ENCODE measurements at places on chromosomes 16 and 17.

DNA sequence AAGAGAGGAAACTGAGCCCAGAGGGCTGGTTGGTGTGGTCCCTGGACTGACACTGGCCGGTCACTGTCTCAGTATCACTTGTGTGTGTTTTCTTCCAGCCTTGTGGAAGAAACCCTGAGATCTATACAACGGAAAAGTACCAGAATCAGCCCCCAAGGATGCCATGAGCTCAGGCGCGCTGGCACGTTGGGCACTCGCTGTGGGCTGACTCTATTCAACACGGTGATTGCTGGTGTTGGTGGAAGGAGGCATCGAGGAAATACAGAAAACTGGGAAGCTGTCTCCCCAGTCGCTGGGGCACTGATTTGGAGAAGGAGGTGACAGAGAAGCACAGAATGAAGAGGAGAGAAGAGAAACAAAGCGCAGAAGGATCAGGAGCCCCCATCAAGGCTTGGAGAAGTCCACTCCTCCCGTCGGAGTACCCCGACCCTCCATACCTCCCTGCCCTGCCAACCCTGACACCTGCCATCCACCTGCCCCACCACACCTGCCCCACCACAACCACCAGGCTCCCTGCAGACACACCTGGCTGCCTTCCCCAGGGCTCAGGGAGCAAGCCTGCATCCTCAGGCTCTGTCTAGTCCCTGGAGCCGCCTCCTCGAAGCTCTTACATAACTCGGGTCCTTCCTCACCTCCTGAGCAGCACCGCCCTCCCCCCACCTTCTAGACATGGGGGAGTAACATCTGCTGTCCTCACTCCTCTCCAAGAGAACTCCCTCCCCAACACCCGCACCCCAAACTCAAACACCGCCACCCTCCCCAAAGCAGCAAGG lies 66.5 kb downstream of the RBFOX3 start:
- DNase-seq: no peak

GRCh38 chr17:49646391-49647255 lies 31.3 kb downstream of the SPOP start:
- DNase-seq: peak; percentile 92

DNA sequence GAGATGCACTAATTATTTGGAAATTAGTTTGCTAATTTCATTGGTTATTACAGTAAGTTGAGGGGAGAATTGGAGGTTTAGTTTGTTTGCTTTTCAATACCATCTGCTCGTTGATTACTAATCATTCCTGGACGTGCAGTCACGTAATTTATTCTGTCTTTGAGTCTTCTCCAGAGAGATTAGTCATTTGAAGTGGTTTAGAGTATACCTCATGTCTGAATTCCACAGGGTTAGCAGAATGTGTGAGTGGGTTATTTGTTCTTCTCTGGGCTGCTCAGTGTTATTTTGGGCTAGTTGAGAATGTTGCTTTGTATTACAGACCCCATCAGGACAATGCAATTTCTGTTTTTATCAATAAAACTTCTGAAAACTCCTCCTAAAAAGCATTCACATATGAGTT lies 265.0 kb downstream of the RBFOX1 start:
- DNase-seq: no peak

DNA sequence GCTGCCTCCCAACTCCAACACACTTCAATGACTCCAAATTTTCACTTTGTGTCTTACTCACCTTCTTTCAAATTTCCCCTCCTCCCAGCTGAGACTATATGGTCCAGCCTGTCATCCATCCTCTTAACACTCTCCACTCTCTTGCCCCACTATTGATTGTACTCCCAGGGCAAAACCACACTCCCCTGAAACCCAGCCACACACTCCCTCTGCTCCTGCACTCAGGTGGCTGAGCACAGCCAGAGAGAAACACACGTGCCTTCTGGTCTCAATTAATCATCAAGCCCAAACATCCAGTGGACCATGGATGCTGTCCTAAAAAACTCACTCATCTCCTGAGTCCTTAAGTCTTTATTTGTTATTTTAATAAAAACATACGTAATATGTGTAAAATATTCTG lies 1026.4 kb downstream of the KCNJ18 start:
- no peak for DNase-seq

DNA sequence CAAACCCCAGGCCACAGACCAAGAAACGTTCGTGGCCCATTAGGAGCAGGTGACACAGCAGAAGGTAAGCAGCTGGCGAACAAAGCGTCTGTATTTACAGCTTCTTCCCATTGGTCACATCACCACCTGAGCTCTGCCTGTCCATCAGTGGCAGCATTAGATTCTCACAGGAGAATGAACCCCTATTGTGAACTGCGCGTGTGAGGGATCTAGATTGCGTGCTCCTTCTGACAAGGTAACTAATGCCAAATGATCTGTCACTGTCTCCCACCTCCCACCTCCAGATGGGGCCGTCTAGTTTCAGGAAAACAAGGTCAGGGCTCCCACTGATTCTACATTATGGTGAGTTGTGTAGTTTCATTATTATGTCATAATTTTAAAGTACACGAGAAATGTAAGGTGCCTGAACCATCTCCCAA lies 186.3 kb downstream of the CPPED1 start:
- no peak for DNase-seq

DNA sequence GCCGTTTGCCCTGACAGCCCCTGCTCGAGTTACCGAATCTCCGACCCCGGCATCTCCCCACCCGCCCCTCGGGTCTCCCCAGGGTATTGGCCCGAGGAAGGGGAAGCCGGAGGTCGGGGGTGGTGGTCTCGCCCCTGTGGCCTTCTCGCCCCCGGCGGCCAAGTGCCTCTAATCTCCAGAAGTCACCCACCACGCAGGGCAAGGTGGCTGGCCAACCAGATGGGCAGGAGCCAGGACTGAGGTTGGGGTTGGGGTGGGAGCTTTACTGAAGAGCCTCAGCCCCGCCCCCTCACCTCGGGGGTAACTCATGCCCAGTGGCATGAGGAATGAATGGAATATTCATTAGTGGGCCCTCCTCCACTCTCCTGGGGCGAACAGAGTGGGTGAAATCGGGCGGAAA lies 637 bp downstream of the DHRS11 start:
- no peak for DNase-seq

GRCh38 chr17:10019941-10020451 lies 114.9 kb upstream of the RCVRN start:
- DNase-seq: no peak

- DNase-seq: no peak
Observed at GRCh38 chr17:17022011-17022410, 20.2 kb upstream of the MPRIP start.

DNA sequence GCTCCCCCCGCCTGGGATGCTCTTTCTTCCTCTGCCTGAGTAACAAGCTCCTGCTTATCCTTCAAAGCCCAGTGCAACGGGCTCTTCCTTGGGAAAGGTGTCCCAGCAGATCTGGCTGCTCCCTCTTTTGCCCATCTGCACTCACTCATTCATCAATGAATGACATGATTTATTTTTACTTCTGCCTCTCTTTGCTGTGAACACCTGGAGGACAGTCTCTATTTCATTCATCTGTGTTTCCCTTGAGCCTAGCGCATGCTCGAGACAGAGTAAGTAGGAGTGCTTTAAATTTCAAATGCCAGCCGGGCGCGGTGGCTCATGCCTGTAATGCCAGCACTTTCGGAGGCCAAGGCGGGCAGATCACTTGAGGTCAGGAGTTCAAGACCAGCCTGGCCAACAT lies 22.0 kb upstream of the GINS2 start:
- no peak for DNase-seq

DNA sequence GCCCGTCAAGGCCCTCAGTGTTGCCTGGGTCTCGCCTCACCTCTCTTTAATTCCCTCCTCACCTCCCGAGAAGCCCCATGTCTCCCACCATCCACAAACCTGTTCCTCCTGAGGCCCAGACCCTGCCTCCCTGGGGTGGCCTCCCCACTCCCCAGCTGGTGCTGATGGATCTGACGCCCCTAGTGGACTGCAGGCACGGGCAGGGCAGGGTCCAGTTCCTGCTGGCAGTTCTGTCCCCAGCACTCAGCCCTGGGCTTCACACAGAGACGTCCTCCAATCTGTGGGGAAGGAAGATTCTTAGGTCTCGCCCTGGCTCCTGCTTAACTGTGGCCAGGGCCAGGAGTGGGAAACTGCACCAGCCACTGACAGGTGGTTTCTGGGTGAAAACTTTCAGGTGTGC lies 108.8 kb downstream of the AMFR start:
- DNase-seq: no peak

GRCh38 chr17:70134042-70134441 lies 35.3 kb upstream of the KCNJ2 start:
- no peak for DNase-seq

DNA sequence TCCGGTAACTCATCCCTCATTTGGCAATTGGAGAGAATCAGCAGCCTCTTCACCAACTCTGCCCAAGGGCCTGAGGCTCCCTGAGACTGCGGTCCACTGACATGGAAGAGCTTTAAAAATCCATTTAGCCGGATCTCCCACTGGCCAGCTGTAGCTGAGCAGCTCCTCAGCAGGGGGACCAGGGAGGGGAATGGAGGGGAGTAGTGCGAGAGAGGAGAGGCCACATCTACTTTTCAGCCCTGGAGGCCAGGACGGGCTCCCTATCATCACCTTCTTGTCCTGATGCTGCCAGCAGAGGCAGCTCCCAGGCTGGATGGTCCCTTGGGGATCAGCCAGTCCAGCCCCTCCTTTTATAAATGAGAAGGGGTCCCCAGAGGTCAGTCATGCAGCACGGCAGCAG lies 25.0 kb upstream of the SPPL2C start:
- DNase-seq: no peak

GRCh38 chr16:82322177-82322576 lies 152.2 kb upstream of the MPHOSPH6 start:
- no peak for DNase-seq

DNA sequence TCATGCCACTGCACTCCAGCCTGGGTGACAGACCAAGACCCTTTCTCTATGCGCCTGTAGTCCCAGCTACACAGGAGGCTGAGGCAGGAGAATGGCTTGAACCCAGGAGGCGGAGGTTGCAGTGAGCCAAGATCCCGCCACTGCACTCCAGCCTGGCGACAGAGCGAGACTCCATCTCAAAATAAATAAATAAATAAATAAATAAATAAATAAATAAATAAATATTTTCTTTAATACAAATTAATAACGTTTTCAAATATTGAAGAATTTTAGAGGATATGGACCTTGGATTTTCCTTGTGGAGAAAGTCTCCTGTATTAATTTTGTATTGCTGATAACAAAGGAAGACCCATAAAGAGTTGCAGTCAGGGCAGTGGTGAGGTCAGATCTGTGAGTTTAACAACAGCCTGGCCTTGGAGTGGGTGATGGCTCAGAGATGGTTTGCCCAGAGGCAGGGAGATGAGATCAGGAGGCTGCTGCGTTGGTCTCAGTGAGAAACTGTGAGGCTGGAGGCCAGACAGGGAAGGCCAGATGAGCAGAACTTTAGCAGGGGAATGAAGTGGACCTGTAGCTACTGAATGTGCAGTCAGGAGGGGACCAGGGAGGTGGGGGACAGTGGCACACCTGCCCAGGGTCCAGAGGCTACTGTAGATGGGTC lies 4.4 kb upstream of the ASGR1 start:
- no peak for DNase-seq

GRCh38 chr17:43907998-43908721 lies 824 bp upstream of the MPP2 start:
- DNase-seq: no peak

DNA sequence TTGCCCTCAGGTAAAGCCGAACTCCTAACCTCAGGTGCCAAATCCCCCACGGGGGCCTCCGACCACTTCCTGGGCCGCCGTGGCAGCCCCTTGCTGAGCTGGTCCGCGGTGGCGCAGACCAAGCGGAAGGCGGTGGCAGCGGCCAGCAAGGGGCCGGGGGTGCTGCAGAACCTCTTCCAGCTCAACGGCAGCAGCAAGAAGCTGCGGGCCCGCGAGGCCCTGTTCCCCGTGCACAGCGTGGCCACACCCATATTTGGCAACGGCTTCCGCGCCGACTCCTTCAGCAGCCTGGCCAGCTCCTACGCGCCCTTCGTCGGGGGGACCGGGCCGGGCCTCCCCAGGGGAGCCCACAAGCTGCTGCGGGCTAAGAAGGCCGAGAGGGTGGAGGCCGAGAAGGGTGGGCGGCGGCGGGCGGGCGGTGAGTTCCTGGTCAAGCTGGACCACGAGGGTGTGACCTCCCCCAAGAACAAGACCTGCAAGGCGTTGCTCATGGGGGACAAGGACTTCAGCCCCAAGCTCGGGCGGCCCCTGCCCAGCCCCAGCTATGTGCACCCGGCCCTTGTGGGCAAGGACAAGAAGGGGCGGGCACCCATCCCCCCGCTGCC lies 51.6 kb downstream of the ACTG1 start:
- DNase-seq: no peak

- DNase-seq: no peak
Observed at GRCh38 chr17:48530208-48530886, 464 bp downstream of the HOXB1 start.

DNA sequence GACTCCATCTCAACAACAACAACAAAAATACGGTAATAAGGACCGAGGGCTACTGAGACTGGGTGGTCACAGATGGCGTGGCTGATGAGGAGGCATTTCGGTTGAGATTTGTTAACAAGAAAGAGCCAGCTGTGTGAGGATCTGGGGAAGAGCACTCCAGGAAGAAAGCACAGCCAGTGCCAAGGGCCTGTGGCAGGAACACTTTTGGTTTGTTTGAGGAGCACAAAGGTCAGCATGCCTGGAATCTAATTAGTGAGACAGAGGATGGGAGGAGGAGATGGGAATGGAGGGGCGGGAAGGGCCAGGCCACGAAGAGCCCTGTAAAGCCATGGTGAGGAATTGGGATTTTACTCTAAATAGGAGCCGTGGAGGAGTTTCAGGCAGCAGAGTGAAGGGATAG lies 24.9 kb downstream of the HASPIN start:
- DNase-seq: no peak

DNA sequence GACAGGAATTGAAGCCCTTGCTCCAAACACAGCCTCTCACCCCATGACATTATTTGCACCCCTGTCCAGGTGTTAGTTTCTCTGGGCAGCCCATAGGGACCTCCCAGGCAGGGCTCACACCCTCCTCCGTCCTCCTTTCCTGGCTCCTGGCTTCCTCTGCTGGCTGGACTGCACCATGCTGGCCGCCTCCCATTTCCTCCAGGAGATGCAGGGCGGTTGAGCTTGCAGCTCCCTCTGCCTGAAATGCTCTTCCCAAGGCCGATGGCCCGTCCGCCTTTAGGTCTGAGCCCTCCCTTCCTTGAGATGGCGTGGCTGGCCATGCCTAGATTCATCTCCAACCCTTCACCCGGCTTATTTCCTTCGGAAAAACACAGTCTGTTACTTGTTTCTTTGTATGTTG lies 334.8 kb downstream of the SNX29 start:
- no peak for DNase-seq

- no peak for DNase-seq
Observed at GRCh38 chr16:264440-264951, 11.2 kb downstream of the RGS11 start.

GRCh38 chr17:78170692-78171590 lies 2.6 kb downstream of the SYNGR2 start:
- no peak for DNase-seq

DNA sequence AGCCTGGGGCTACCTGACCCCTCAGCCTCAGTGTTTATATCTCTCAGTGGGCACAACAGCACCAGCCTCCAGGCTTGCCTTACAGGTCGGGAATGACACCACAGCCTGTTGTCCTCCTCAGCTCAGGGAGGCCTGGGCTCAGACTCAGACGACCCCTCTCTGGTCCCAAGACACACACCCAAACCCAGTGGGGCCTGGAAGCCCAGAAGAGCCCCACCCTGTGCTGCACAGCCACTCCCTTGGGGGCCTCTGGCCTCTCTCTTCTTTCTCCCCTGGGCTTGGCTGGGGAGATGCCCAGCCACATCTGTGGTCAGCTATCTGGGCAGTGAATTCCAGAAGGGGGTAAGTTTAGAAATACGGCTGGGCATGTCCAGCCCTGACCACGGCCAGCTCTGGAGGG lies 2.4 kb downstream of the NATD1 start:
- no peak for DNase-seq

All from SJSA1 (cell line).